Lower lobe of right lung (tissue), 2 donors: ENCODE measurements at places on chromosomes 5 and 9. TPM values are rescaled to one million over a fixed set of nuclear protein-coding genes. Genes with fewer than 3 reads are reported as not detected.

The CMBL gene
- total RNA-seq, result 21.7 TPM

The PCDHA6 gene
- 0.50 TPM for total RNA-seq

The ZNF883 gene
- total RNA-seq, result 0.89 TPM

The CTXN3 gene
- total RNA-seq, result not detected
